ENCODE measurements at places on chromosomes 2 and 18. TPM values are rescaled to one million over a fixed set of nuclear protein-coding genes. Genes with fewer than 3 reads are reported as not detected.

The CD226 gene
- polyA plus RNA-seq, result 0.07 TPM

DNA sequence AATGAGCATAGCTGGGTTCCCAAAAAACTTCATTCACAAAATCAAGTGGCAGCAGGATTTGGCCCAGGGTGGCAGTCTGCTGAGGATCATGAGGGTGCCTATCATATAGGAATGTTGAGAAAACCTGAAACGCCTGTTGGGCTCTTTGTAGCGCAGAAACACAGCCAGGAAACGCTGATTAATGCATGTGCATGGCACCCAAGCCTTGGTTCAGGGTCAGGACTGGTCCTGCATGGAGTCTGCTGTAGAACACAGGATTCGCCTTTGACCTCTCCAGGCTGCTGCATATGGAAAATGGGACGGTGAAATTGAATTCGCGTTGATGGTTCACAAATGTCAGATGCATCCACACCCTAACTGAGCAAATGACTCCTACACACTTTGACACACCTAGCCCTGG, 227.9 kb upstream of the COPS8 start:
- DNase-seq, result no peak

DNA sequence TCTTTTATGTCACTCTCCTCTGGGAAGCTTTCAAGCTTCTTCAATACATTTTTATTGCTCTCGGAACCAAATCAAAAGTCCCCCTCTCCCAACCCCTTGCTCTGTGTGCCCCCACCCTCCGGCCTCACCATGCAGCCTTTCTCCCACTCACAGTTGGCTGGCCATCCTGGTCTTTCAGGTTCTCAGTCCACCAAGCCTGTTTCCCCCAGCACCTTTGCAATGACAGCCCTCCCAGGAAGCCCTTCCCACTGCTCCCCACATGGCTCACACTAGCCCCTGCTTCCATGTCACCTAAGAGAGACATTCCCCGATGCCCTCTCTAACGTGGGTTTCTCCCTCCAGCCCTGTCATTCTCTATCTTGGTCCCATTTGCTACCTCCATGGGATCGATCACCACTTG, 266.6 kb downstream of the SRBD1 start:
- no peak for DNase-seq

The MC5R gene
- not detected for polyA plus RNA-seq

GRCh38 chr2:190802626-190803209, 77.9 kb upstream of the GLS start:
- no peak for DNase-seq

The IL37 gene
- polyA plus RNA-seq, result not detected

GRCh38 chr2:54898456-54899226, 151.6 kb downstream of the RTN4 start:
- DNase-seq, result no peak

The SULT1C4 gene
- 0.92 TPM for polyA plus RNA-seq
